ENCODE measurements at places on chromosomes 2 and 18. TPM values are rescaled to one million over a fixed set of nuclear protein-coding genes. Genes with fewer than 3 reads are reported as not detected.
A peak's percentile ranks its signal among the peaks of the same experiment; 100 is the strongest.

AGBL5 gene
- 55.6 TPM for total RNA-seq

PROC gene
- 0.59 TPM for total RNA-seq

GTF2A1L gene
- not detected for total RNA-seq

NOL4 gene
- 1.4 TPM for total RNA-seq

SPHKAP gene
- total RNA-seq, result not detected

ZCCHC2 gene
- total RNA-seq, result 16.7 TPM

NEUROD1 gene
- 0.11 TPM for total RNA-seq

FBXO41 gene
- total RNA-seq, result 21.5 TPM

ACVR2A gene
- 11.5 TPM for total RNA-seq

CHAC2 gene
- 10.2 TPM for total RNA-seq

OLA1 gene
- 104 TPM for total RNA-seq

HOXD13 gene
- total RNA-seq, result not detected

ABHD1 gene
- 0.62 TPM for total RNA-seq

- no peak for DNase-seq
- H3K36me3 ChIP-seq, result peaks cover 50% of the 10 kb centered on the region
- no peak overlapping the region for H3K4me3 ChIP-seq
- H3K4me1 ChIP-seq, result peaks cover 57% of the 10 kb centered on the region
- peaks cover 15% of the 10 kb centered on the region for H3K27me3 ChIP-seq
Measured at GRCh38 chr18:35827275-35827902, 145.1 kb upstream of the RMP24 start.

DNA sequence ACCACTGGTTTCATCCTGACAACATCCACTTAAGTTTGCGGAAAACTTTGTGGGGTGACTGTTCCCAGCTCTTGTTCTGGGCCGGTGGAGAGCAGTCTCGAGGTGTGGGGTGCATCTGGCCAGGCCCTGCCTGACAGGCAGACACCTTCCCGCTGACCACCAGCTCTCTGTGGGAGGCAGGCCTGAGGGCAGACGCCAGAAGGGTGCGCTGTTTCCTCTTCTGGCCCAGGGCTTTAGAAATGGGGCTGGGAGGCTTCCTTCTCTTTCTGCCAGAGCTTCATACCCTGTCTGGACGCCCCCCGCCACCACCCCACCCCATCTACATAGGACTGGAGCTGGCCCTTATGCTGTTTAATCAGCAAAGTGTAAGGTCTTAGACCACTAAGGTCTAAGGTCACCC is 263.8 kb downstream of the LOXHD1 start:
- DNase-seq, result peak; percentile 82
- H3K4me1 ChIP-seq, result no peaks in the 10 kb centered on the region
- no peaks in the 10 kb centered on the region for H3K36me3 ChIP-seq
- H3K27ac ChIP-seq, result no peak overlapping the region

GRCh38 chr2:28448793-28449100 is 47.1 kb upstream of the PLB1 start:
- DNase-seq, result no peak
- no peak overlapping the region for H3K27ac ChIP-seq
- H3K4me1 ChIP-seq, result peaks cover 4% of the 10 kb centered on the region
- H3K27me3 ChIP-seq, result peaks cover 4% of the 10 kb centered on the region

DNA sequence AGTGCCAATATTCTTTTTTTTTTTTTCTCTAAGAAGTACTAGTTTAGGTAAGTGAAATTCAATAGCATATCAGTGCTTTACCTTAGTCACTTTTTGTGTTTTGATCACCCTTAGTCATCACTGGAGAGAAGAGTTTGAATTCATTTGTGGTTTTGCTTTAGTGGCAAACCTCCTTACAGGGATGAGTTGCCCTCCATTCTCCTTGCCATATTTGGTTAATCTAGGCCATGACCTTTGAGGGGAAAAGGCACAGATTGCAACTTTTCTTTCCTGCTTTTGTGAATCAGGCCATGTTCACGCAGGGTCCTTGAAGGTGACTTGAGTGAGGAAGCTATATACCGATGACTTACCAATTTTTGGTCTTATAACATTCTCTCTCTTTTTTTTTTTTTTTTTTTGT is 34.4 kb downstream of the PLEKHA3 start:
- no peak for DNase-seq
- no peak overlapping the region for H3K27ac ChIP-seq
- no peak overlapping the region for H3K4me3 ChIP-seq
- H3K36me3 ChIP-seq, result peaks cover 1% of the 10 kb centered on the region
- 0 out of 2 replicates have a peak, but pooled peaks cover under 1% of the 10 kb centered on the region for H3K4me1 ChIP-seq

GRCh38 chr2:196420143-196420542 is 219.4 kb upstream of the CCDC150 start:
- H3K27ac ChIP-seq, result no peak overlapping the region
- H3K36me3 ChIP-seq, result no peaks in the 10 kb centered on the region
- 0 out of 2 replicates have a peak, but pooled peaks cover 3% of the 10 kb centered on the region for H3K4me1 ChIP-seq

- H3K4me3 ChIP-seq, result no peak overlapping the region
- H3K27ac ChIP-seq, result no peak overlapping the region
- H3K4me1 ChIP-seq, result no peaks in the 10 kb centered on the region
Measured at GRCh38 chr2:23789012-23789411, 137.9 kb downstream of the ATAD2B start.

GRCh38 chr18:22503803-22504202 is 86.1 kb upstream of the CTAGE1 start:
- H3K4me1 ChIP-seq, result no peaks in the 10 kb centered on the region
- no peak for DNase-seq
- no peak overlapping the region for H3K27ac ChIP-seq
- H3K27me3 ChIP-seq, result no peaks in the 10 kb centered on the region

DNA sequence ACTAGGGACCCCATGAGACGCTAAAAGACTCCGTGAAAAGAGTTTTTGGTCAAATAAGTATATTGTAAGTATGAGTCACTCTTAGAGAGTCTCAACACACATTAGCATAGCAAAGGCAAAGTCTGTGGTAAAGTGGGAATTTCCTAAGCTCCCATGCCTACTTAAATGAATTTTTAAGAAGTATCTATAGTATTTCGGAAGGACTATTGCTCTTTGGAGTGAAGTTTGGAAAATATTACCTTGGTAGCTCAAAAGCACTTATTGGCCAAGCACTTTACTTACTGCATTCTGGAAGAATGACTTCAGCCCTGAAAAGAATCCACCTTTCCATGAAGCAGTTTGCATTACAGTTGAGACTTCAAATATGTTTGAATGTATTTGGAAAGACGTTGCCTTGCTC is 57.1 kb downstream of the CAVIN2 start:
- no peak overlapping the region for H3K27ac ChIP-seq
- no peaks in the 10 kb centered on the region for H3K27me3 ChIP-seq
- no peaks in the 10 kb centered on the region for H3K36me3 ChIP-seq
- DNase-seq, result no peak
- H3K4me1 ChIP-seq, result peaks cover 21% of the 10 kb centered on the region
- H3K4me3 ChIP-seq, result no peak overlapping the region

DNA sequence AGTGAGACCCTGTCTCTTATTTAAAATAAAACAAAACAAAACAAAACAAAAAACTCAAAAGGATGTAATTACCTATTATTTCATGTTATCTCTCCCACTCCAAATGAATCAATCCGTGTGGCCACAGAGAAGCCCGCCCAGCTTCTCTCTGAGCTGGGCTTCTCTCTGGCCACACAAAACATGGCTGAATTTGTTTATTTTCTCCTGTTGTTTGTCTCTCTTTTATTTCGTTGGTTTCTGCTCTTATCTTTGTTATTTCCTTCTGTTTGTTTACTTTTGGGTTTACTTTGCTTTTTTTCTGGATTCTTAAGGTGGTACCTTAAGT is 1.5 kb upstream of the TRABD2A start:
- H3K36me3 ChIP-seq, result no peaks in the 10 kb centered on the region
- peak overlapping the region; percentile 72 for H3K4me3 ChIP-seq
- no peak overlapping the region for H3K27ac ChIP-seq
- DNase-seq, result no peak
- H3K27me3 ChIP-seq, result peaks cover 82% of the 10 kb centered on the region

GRCh38 chr2:158321264-158321663 is 135.3 kb downstream of the CCDC148 start:
- H3K4me1 ChIP-seq, result peaks cover 21% of the 10 kb centered on the region
- H3K27ac ChIP-seq, result no peak overlapping the region
- DNase-seq, result no peak
- no peak overlapping the region for H3K4me3 ChIP-seq

DNA sequence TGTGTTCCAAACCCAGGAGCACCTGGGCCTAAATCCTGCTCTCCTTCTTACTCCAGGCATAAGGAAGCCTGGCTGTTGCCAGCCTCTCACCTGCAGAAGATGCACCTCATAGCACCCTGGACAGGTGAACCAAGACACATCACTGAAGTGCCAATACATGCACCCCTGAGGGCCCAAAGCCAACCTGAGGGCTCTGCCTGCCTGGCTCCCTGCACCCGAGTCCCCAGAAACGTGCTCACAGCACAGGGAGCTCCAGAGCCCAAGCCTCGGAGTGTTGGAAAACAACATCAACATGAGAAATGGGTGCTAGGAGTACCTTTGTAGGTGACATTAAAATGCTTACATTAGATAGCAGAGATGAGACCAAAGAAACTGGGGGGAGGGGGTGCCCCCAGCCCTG is 96.3 kb upstream of the RAB6C start:
- peaks cover 28% of the 10 kb centered on the region for H3K4me1 ChIP-seq
- DNase-seq, result no peak
- H3K36me3 ChIP-seq, result no peaks in the 10 kb centered on the region
- no peaks in the 10 kb centered on the region for H3K27me3 ChIP-seq

DNA sequence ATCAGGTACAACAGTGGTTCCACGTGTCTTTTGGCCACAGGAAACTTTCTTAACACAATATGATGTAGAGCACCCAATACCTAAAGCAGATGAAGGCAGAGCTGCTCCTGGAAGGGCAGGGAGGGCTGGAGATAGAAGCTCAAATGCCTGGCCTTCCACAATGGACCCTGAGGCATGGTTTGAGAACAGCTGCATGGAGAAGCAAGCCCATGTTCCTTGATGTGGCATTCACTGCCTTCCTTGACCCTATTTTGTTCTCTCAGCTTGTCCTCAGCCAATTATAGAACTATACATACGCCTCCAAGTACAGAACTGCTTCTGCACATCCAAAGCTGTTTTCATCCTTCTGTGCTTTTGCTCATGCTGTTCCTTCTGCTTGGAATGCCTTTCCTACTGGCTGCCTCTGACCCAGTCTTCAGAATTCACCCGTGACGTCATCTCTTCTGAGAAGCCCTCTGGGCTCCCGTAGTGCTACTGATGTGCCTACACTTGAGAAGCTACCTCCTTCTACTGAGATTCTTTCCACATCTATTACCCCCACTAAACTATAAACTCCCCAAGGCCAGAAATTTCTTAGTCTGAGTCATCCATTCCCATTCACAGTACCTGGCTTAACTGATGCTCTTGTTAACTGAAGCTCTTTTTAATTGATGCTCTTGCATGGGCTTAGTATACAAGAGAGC is 69.9 kb downstream of the CHRNA1 start:
- H3K27ac ChIP-seq, result no peak overlapping the region
- no peak overlapping the region for H3K4me3 ChIP-seq
- H3K27me3 ChIP-seq, result no peaks in the 10 kb centered on the region
- H3K36me3 ChIP-seq, result no peaks in the 10 kb centered on the region
- no peak for DNase-seq
- H3K4me1 ChIP-seq, result peaks cover 16% of the 10 kb centered on the region

DNA sequence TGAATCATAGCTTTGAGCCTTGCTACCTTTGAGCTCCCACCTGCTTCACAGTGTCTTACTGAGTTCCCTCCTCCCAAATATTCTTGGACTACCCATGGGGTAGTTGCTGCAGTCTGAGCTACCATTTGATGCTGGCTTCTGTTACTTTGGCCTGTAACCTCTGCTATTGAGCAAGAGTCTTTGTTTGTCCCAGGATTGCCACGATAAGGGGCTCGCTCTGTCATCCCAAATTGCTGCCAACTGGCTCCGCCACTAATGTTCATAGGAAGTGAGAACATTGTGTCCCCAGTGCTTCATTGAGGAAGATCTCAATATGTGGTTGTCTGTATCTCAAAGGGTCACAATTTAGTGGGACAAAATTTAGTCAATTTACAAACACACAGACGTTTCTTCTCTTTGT is 103.8 kb downstream of the TRIM43 start:
- H3K36me3 ChIP-seq, result no peaks in the 10 kb centered on the region
- 0 out of 2 replicates have a peak, but pooled peaks cover 2% of the 10 kb centered on the region for H3K4me1 ChIP-seq
- no peak overlapping the region for H3K27ac ChIP-seq
- peaks cover 13% of the 10 kb centered on the region for H3K27me3 ChIP-seq
- no peak overlapping the region for H3K4me3 ChIP-seq

GRCh38 chr2:82527124-82527523 is 1932.0 kb downstream of the SUCLG1 start:
- no peak overlapping the region for H3K4me3 ChIP-seq
